ENCODE measurements at places on chromosomes 5 and 9.

DNA sequence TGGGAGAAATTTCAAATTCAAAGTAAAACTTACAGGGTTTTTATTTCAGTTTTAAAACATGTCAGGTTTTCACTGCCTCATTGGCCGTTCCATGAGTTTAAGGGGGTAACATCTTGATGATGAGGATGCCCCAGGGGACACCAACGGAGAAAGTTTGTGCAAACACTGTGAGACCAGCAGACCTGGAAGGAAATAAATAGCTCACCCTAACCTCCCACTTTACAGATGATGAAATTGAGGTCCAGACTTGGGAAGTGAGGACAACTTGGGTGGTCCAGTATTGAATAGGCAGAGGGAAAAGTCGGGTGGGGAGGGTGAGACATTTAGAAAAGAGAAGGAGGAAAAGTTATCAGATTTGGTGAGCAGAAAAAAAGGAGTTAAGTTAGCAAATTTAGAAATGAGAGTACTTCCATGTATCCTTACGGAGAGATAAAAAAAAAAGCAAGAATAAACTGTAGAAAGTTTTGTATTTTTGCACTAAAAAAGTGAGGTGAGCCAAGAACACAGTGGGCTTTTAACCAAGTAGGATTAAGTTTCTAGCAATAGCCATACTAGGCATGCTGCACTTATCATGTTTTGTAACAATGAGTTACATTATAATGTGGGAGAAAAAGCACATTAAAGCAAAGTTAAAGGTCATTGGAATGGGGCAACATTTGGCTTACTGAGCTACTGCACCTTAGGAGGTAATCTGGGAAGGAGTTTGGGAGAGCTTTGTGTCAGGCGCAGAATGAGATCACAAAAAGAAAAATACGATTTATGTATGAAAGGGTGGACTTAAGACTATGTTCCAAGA lies 125.1 kb downstream of the GAS1 start:
- H3K36me3 ChIP-seq, result no peaks in the 10 kb centered on the region
- H3K27me3 ChIP-seq, result no peaks in the 10 kb centered on the region
- H3K4me1 ChIP-seq, result no peaks in the 10 kb centered on the region
- H3K27ac ChIP-seq, result no peak overlapping the region

- peak; percentile 79 for DNase-seq
- H3K4me1 ChIP-seq, result peaks cover 21% of the 10 kb centered on the region
- H3K4me3 ChIP-seq, result peak overlapping the region; percentile 61
- no peaks in the 10 kb centered on the region for H3K36me3 ChIP-seq
Measured at GRCh38 chr9:89603767-89604665, 796 bp upstream of the GADD45G start.

DNA sequence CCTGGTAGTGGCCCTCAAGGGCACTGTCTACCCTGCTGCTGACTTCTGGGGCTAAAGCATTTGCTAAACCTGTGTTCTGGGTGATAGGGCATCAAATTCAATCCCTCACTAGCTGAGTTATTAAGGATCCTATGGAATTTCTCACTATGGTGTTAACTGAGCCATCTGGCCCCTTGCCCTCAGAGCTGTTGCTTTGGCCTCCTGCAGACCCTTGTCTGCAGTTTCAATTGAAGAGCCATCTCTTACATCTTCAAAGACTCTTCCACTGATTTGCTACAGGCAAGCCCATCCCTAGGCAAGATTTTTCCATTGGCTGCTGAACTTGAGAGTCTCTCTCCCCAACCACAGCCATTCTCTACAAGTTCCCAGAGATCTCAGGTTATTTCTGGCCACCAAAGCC lies 418.2 kb downstream of the ZNF608 start:
- H3K4me1 ChIP-seq, result no peaks in the 10 kb centered on the region
- no peak overlapping the region for H3K27ac ChIP-seq
- no peaks in the 10 kb centered on the region for H3K27me3 ChIP-seq
- H3K36me3 ChIP-seq, result no peaks in the 10 kb centered on the region
- no peak overlapping the region for H3K4me3 ChIP-seq

GRCh38 chr5:37565062-37565670 lies 186.0 kb downstream of the WDR70 start:
- DNase-seq, result no peak
- H3K4me1 ChIP-seq, result no peaks in the 10 kb centered on the region
- H3K36me3 ChIP-seq, result no peaks in the 10 kb centered on the region
- no peak overlapping the region for H3K27ac ChIP-seq

DNA sequence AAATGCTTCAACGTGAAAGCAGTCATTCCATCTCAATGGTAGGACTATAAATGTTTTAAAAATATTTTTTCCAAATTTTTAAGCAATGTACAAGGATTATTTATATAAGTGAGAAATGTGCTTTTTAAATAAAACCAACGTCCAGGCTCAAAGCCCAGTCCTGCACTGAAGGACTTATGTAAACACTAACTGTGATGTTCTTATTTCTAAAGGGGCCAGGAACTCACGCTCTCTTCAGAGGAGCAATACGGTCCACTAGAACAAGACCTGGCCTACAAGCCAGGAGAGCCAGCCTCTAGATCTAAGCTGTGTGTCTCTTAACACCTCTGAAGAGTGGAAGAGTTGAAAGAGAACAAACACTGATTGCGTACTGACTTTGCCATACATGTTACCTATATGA lies 12.1 kb downstream of the TTLL11 start:
- H3K4me3 ChIP-seq, result no peak overlapping the region
- no peak for DNase-seq
- no peaks in the 10 kb centered on the region for H3K4me1 ChIP-seq
- no peak overlapping the region for H3K27ac ChIP-seq
- no peaks in the 10 kb centered on the region for H3K27me3 ChIP-seq

- H3K27ac ChIP-seq, result no peak overlapping the region
- H3K36me3 ChIP-seq, result no peaks in the 10 kb centered on the region
- H3K4me1 ChIP-seq, result peaks cover 5% of the 10 kb centered on the region
- no peaks in the 10 kb centered on the region for H3K27me3 ChIP-seq
Measured at GRCh38 chr9:76090909-76091308, 200.4 kb downstream of the PCSK5 start.

- no peak overlapping the region for H3K4me3 ChIP-seq
- no peaks in the 10 kb centered on the region for H3K27me3 ChIP-seq
- H3K4me1 ChIP-seq, result no peaks in the 10 kb centered on the region
- no peak for DNase-seq
- H3K36me3 ChIP-seq, result no peaks in the 10 kb centered on the region
Measured at GRCh38 chr5:40606077-40606765, 73.5 kb upstream of the PTGER4 start.

GRCh38 chr9:11558043-11558442 lies 945.2 kb upstream of the PTPRD start:
- no peaks in the 10 kb centered on the region for H3K4me1 ChIP-seq
- no peak overlapping the region for H3K27ac ChIP-seq

DNA sequence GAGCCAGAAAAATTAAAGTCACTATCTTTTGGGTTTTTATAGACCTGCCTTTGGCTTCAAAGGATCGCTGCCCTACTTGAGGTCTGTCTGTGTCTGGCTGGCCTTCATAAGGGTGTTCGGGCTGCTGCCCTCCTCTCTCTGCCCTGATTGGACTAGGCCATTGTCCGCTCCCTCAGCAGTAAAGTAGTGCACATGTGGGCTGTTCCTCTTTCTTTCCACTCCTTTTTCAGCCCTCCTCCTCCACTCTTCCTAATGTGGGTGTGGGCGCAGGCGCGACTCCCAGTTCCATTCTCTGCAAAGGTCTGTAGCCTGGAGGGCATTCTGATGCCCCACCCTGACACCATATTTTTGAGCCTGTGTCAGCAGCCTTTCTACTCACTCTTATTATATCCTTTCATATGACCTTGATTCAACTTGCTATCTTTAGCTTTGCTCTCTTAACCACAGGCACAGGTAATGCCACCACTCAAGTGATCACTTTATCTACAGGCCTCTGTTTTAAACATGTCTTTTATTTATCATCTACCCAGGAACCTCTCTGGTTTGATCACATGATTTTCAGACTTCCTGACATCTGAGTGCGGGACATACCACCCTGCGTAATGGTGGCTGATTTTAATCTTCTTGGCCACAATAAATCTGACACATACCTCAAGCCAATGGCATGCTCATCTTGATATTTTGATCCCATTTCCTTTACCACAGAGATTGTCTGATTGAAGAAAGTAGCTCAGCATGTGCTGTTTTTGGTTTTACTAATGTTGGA lies 144.5 kb downstream of the AOPEP start:
- H3K27me3 ChIP-seq, result no peaks in the 10 kb centered on the region
- peak overlapping the region; percentile 69 for H3K27ac ChIP-seq
- H3K4me1 ChIP-seq, result peaks cover 29% of the 10 kb centered on the region
- DNase-seq, result no peak

- H3K4me1 ChIP-seq, result no peaks in the 10 kb centered on the region
- H3K27me3 ChIP-seq, result peaks cover 35% of the 10 kb centered on the region
Measured at GRCh38 chr9:136312436-136312835, 8.5 kb upstream of the CCDC187 start.

DNA sequence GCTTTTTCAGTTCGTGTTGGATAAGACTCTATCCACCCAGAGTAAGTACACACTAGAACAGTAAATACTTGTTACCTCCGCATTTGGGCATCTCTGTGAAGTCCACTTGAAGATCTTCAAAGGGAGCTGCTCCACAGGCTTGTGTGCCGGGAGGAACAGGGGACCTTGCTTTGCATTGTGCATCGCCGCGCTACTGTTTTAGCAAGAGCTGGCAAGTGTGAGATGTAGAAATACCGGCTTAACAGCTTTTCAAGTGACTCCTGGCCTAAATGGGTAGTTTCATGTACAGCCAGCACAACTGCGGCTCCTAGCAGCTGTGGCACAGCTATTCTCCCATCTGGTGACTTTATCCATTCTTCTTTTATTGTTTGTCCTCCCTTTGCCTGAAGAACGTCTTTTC lies 8.4 kb upstream of the ZNF354C start:
- no peaks in the 10 kb centered on the region for H3K36me3 ChIP-seq
- no peaks in the 10 kb centered on the region for H3K4me1 ChIP-seq
- H3K27me3 ChIP-seq, result no peaks in the 10 kb centered on the region
- H3K27ac ChIP-seq, result no peak overlapping the region
- no peak overlapping the region for H3K4me3 ChIP-seq
- peak; percentile 27 for DNase-seq

DNA sequence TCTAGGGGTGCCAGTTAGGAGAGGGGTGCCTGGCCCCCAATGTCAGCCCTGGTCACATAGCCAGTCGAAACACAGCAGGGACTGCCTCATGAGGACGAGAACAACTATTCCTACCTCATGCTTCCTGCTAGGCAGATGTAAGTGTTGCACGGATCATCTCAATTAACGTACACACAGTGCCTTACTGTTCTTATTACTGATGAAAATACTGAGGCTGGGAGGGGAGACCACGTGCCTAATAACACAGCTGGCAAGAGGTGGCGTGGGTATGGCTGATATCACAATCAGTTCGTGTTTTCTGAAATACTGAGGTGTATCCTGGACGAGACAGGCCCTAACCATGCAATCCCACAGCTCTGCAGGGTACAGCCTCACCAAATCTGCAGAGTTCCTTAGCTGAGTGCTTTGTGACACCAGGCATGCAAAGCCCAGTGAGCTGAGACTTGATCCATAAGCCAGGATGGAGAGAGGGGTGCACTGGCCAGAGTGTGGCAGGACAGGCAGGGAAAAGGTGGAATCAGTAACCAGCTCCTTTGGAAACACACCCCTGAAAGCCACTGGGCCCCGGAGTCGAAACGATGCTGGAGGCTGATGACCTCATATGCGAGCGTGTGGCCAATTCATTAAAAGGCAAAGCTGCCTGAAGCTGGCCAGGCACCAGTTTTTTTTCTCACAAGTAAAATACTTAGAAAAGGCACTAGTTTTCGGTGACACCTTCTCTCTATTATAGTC lies 63.9 kb downstream of the PRRT1B start:
- no peak for DNase-seq
- peaks cover 19% of the 10 kb centered on the region for H3K4me1 ChIP-seq
- H3K36me3 ChIP-seq, result peaks cover 83% of the 10 kb centered on the region
- H3K4me3 ChIP-seq, result no peak overlapping the region

DNA sequence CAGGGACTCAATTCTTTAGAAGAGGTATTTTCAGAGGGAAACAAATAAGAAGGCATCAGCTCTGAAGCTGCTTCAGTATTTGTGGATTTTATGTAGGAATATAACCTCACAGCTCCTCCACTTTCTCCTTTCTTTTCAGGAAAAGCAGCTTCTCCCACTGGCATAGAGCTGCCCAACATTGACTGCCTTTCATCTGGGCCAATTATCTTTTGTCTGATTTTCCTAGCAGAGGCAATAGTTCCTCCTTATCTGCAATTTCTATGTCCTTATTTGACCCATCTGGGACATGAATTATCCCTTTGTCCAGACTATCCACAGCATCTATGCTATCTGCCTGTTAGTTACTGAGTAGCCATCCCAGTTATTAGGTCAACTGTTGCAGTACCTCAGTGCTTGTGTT lies 1671.2 kb upstream of the ACO1 start:
- no peaks in the 10 kb centered on the region for H3K4me1 ChIP-seq
- H3K4me3 ChIP-seq, result no peak overlapping the region
- no peaks in the 10 kb centered on the region for H3K36me3 ChIP-seq
- no peak for DNase-seq
- H3K27ac ChIP-seq, result no peak overlapping the region
- no peaks in the 10 kb centered on the region for H3K27me3 ChIP-seq

DNA sequence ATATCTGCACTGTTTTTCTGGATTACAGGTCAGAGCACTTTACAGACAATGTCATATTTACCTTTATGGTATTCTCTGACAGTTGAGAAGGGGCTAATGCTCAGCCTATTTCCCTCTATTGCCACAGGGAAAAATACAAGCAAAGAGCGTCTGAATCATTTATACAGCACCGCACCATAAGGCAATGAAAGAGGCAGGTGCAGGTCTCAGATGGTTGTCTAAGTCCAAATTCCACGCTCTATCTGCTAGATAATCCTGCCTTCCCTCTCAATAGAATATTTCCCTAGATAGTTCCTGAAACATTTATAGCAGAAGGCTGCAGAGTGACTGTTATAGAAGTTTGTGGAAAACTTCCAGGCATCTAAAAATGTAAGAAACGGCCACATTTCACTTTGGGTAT lies 446.1 kb upstream of the CDH6 start:
- no peaks in the 10 kb centered on the region for H3K27me3 ChIP-seq
- no peaks in the 10 kb centered on the region for H3K36me3 ChIP-seq
- DNase-seq, result no peak
- H3K4me1 ChIP-seq, result no peaks in the 10 kb centered on the region
- no peak overlapping the region for H3K27ac ChIP-seq
- no peak overlapping the region for H3K4me3 ChIP-seq

DNA sequence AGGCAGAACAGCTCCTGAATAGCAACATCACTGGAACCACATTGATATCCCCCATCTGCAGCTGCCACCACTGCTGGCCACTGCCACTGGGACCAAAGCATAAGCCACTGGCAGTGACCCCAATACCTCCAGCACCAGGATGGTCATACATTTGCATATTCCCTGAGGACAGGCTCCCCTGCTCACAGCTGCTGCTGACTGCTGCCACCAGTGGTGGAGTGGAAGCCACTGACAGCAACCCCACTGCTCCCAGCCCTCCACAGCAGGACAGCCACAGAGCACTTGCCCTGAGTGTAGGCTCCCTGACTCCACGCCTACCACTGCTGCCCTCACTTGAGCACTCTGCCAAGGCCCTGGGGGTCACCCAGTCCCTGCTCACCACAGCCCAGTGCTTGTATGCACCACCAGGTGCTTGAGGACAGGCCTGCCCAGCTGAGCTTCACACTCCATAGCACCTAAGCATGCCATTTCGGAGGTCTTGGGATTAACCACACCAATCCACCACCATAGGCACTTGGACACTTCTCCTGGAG lies 327.4 kb upstream of the RPS23 start:
- no peak overlapping the region for H3K27ac ChIP-seq
- DNase-seq, result no peak
- no peaks in the 10 kb centered on the region for H3K27me3 ChIP-seq
- H3K4me1 ChIP-seq, result no peaks in the 10 kb centered on the region

GRCh38 chr5:62572918-62573514 lies 5.6 kb upstream of the LRRC70 start:
- no peaks in the 10 kb centered on the region for H3K27me3 ChIP-seq
- no peak overlapping the region for H3K4me3 ChIP-seq
- H3K4me1 ChIP-seq, result no peaks in the 10 kb centered on the region
- DNase-seq, result no peak
- no peak overlapping the region for H3K27ac ChIP-seq
- H3K36me3 ChIP-seq, result no peaks in the 10 kb centered on the region
